Ovary (tissue), 10 donors: ENCODE measurements at places on chromosomes 13 and 19.

DNA sequence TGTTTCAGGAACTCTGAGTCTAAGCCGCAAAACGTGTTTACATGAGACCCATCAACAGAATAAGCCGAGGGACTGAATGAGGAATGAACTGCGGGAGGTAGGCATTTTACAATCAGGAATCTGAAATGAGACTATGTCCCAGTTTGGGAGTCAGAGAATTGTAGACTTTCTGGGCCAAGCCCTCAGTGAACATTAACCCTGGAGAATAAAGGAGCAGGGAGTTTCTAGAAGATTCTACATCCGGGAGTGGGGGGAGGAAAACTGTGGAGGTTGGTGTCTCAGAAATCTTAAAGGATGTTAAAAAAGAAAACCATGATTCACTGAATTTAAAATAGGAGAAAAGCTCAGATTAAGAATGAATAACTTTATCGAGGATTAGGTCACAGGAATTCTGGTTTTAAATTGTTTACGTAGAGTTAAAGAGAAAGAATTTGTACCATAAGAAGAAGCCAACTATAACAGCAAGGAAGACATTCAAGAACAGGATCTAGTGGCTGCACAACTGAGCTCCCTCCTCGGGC is 18.5 kb downstream of the RFX2 start:
- DNase-seq, result no peak

- DNase-seq, result no peak
Observed at GRCh38 chr19:53374743-53375142, 9.2 kb downstream of the ZNF525 start.

DNA sequence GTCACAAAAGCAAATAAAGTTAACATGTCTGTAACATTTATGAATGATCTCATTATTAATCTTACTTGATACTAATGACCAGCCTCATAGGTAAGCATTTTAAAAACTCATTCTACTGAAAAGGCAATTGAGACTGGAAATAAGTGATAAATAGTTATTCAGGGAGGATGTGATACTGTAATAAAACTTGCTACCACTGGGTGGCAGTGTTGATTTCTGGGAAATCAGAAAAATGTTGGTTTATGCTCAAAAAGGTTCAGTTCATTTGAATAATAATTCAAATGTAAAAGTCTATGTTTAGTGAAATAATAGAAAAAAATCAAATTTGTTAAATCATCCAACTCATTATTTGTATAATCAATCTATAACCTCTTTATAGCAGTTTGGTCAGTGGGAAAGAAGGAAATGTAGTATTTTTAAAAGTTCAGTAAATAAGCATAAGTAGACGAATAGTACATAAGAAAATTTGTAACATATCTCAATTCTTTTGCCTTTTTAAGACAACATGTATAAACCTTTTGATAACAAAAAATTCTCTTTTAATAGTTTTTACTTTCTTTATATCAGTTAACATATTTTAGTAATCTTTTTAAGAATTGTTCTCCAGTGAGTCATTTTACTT is 9.6 kb downstream of the ABHD13 start:
- no peak for DNase-seq

GRCh38 chr13:37870489-37870845 is 895 bp upstream of the TRPC4 start:
- no peak for DNase-seq

DNA sequence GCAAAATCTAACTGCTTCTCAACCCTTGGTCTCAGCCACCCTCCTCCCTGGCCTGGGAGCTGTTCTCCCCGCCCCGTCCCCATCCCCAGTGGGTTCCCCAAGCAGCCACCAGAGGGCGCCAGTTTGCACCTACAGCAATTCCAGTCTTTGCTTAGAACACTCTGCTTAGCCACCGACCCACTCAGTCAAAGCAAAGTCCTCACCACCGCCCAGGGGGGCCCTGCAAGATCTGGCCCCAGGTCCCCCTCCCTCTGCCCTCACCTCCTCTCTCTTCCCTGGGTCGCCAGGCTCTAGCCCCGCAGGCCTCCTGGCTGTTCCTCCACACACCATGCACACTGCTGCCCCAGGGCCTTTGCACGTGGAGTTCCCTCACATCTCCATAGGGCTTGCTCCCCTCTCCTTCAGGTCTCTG is 12.4 kb downstream of the TMEM143 start:
- peak; percentile 60 for DNase-seq

DNA sequence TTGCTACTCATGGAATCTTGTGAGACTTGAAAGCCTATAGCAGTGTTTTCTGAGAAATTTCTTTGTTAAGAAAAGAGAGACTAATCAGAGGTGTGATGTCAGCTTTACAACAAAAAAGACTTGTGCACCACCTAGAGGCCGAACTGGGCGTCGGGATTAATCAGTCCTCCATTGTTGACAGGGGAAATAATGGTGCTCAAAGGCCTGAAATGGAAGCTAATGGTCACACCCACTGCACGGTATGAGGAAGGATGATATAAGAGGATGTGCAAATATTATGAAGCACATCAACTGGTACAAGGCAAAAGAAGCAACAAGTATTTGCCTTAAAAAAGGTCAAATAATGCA is 480.2 kb upstream of the MIR17HG start:
- peak; percentile 58 for DNase-seq

DNA sequence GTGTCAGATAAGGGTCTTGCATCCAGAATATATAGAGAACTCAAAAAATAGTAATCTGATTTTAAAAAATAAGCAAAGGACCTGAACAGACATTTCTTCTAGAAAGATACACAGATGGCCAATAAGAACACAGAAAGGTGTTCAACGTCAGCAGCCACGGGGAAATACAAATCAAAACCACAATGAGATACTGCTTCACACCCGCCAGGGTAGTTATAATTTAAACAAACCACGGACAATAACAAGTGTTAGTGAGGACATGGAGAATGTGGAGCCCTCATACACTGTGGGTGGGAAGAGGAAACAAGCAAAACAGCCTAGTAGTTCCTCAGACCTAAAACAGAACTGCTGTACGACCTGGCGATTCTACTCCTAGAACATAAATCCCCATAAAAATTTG is 26.7 kb upstream of the NAPA start:
- no peak for DNase-seq

DNA sequence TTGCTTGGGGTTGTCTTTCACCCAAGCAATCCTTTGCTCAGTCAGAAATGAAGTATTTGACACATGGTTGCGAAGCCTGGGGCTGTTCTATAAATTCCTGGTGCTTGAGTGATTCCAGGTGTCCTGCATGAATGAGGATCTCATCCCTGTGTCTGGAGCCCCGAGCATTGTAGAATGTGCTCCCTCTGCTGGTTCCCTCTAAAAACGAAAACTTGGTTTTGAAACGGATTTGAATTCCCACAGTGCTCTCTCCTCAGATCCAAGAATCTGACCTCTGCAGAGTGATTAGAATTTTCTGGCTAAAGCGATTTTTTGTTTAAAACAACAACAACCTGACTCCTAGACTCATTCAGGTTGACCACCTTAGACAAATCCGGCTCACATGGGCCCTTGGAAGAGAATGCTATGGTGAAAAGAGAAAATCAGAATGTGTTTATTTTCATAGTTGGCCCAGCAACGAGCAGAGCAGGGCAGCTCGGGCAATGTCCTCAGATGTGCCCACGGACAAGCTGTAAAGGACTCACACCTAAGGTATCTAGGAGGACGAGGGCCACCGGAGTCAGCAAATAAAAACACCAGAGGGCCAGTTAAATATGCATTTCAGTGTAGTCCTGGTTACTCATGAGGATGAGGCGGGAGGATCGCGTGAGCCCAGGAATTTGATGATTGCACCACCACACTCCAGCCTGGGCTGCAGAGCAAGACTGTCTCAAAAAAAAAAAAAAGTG is 8.7 kb upstream of the ATP12A start:
- DNase-seq, result peak; percentile 43

GRCh38 chr13:25286308-25286968 is 850 bp downstream of the MTMR6 start:
- no peak for DNase-seq

DNA sequence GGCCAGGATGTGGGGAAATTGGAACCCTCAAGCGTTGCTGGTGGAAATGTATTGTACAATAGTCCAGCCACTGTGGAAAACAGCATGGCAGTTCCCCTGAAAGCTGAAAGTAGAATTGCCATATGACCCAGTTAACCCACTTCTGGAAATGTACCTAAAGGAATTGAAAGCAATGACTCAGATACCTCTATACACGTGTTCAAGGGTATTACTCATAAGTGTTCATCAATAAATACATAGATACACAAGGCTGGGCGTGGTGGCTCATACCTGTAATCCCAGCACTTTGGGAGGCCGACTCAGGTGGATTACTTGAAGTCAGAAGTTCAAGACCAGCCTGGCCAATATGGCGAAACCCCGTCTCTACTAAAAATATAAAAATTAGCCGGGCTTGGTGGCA is 71.9 kb upstream of the IRS2 start:
- no peak for DNase-seq

GRCh38 chr13:46468570-46469463 is 81.8 kb upstream of the RUBCNL start:
- DNase-seq, result no peak

DNA sequence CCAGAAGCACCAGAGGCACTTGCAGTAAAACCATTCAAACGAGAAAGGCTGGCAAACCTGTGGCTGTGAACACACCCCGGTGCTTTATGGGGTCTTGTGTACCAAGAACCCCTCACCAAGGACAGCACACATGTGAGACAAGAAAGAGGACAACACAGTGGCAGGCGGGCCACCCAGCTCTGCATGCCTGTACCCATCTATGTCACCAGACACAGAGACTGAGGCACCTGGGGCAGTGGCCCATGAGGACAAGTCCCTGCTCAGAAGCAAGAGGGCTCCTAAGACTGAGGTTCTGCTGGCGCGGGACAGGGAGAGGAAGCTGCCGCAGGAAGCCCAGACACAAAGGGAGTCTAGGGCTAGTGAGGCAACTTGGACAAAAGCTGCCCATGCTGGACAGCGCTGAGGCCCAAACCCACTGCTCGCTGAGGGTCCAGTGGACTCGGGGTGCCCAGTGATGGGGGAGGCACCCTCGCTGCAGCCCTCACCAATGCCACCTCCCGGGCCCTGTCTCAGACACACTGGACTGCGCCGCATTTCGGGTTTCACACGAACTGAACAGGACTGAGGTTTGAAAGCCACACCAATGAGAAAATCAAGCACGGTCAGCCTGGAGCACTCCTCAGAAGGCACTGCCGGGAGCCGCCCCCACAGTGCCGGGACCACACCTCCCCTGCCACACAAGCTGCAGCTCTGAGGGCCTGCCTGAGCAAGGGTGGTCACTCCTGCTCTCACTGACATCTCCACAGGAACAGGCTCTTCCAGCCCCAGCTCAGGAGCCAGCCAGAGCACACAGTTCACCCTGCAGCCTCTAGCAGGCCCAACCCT is 232.7 kb downstream of the TUBA3C start:
- DNase-seq, result no peak

GRCh38 chr13:45149964-45150363 is 29.7 kb downstream of the GTF2F2 start:
- no peak for DNase-seq

GRCh38 chr19:12867120-12868099 is 13.8 kb downstream of the DNASE2 start:
- peak; percentile 69 for DNase-seq

GRCh38 chr19:41276231-41276630 is 12.1 kb downstream of the HNRNPUL1 start:
- no peak for DNase-seq
